ENCODE measurements at places on chromosomes 1 and 21. TPM values are rescaled to one million over a fixed set of nuclear protein-coding genes. Genes with fewer than 3 reads are reported as not detected.
A peak's percentile ranks its signal among the peaks of the same experiment; 100 is the strongest.

- DNase-seq, result no peak
These were observed 56.7 kb upstream of the PALMD start for GRCh38 chr1:99589186-99589636.

DNA sequence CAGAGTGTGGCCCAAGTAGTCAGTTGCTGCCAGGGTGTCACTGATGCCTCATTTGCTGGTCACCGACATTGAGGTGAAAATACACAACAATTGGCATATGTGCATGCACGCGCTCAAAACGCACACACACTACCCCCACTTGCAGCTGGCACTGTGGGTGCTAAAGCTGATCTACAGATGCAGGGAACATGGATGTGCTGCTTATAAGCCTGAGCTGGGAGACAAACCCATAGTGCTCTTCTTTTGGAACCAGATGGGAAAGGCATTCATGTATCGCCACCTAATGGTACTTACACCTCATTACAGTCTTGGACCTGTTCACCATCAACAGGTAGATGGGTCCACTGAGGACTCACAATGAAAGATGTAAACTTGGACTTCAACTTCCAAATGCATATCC lies 70.3 kb upstream of the CAMK1G start:
- DNase-seq, result no peak

DNA sequence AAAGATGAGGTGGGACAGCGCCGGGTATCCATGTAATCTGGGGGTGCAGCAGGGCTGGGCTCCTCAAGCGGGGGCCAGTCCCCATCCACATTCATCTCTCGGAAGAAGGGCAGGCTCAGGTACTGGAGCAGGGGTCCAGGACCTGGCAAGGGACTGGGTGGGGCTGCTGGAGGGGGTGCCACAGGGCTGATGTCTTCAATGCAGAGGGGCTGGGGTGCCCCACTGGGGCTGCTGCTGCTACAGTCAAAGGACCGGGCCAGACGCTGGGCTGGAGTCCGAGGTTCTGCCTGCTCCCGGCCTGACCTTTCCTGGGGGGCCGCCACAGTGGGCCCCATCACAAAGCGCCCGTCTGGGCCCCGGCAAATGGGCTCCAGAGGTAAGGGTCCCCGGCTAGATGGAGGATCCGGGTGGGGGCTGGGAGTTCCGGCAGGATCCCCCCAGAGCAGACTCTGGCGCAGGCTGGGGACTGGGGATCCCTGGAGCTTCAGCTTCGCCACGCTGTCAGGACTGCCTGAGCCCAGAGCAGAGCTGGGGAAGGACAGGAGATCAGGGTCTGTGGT lies 3.3 kb upstream of the TAGLN2 start:
- no peak for DNase-seq

GRCh38 chr1:230609208-230609607 lies 33.1 kb upstream of the COG2 start:
- DNase-seq, result no peak

- DNase-seq, result no peak
These were observed 585.8 kb downstream of the ADGRL2 start for GRCh38 chr1:82386365-82387011.

LRRIQ3 gene
- 1.1 TPM for total RNA-seq

DTL gene
- 92.0 TPM for total RNA-seq

DNA sequence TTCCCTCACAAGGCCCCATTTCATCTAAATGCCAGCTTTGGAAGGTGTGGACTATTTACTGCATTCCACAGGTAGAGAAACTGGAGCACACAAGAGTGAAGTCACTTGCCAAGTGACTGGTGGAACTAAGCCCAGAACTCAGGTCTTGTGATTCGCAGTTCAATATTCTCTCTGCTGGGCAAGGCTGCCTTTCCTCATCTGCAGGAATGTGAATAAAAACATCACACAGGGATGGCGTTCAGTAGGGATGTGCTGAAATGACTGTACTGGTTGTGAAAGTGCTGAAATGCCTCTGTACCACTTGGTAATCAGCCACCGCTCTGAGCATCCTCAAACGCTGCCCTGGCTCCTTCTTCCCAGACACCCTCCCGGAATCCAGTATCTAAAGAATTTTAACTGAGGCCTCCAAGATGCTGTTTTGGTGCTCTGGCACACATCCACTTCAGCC lies 145.6 kb downstream of the HIVEP3 start:
- DNase-seq, result no peak

GRCh38 chr1:225747566-225747965 lies 30.1 kb upstream of the SRP9 start:
- DNase-seq, result no peak

DNA sequence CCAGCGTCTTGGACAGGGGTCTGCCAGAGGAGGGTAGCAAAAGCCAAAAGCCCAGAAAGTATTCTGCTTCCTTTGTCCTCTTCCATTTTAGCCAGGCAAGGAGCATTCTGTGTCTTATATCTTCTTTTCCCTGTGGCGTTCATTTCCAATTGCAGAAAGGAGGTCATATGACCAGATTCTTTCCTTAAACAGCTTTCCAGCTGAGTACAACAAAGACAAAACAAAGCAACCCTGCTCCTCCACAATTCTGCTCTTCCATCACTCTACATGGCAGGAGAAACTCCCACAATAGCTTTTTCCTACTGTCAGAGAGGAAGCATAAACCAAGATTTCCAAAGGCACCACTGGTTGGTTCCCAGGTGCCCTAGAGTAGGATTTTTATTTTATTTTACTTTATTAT lies 19.7 kb downstream of the ENSA start:
- DNase-seq, result no peak

DNA sequence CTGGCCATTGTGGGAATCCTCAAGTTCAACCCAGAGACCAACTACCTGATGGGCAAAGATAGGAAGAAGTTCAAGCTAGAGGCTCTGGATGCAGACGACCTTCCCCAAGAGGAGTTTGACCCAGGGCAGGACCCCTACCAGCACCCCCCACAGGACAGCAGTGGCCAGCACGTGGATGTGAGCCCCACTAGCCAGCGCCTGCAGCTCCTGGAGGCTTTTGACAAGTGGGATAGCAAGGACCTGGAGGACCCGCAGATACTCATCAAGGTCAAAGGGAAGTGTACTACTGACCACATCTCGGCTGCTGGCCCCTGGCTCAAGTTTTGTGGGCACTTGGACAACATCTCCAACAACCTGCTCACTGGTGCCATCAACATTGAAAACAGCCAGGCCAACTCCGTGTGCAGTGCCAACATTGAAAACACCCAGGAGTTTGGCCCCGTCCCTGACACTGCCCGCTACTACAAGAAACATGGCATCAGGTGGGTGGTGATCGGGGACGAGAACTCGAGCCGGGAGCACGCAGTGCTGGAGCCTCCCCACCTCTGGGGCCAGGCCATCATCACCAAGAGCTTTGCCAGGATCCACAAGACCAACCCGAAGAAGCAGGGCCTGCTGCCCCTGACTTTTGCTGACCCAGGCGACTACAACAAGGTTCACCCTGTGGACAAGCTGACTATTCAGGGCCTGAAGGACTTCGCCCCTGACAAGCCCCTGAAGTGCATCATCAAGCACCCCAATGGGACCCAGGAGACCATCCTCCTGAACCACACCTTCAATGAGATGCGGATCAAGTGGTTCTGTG lies 30.6 kb upstream of the GPR137B start:
- DNase-seq, result no peak

DNA sequence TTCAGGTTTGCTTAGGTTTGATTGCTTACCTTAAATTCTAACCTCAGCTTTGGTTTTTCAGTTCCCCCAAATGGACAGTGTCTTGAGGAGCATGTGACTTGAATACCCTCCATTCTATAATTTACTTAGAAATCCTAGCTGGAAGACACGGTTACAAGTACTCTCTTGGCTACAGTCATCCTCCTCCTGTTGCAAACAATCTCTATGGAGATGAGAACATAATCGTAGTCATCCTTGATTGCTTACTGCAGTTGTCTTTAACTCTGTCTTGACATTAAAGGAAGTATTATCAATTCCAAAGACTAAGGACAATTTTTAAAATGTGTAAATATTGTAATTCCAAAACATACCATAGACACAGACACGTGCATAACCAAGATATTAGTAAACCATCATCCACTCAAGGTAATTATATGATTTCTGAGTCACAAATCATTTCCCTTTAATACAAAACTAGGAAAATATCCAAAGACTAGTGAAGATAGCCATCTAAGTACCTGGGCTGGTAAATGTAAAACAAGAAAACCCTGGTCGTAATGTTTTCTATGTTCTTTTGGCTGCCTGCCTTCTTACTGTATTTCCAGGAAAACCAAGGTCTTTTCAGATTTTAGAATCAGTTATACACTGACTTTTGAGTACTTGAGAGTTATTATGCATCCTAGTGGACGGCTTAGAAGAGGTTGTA lies 149.9 kb downstream of the CHRM3 start:
- no peak for DNase-seq

DNA sequence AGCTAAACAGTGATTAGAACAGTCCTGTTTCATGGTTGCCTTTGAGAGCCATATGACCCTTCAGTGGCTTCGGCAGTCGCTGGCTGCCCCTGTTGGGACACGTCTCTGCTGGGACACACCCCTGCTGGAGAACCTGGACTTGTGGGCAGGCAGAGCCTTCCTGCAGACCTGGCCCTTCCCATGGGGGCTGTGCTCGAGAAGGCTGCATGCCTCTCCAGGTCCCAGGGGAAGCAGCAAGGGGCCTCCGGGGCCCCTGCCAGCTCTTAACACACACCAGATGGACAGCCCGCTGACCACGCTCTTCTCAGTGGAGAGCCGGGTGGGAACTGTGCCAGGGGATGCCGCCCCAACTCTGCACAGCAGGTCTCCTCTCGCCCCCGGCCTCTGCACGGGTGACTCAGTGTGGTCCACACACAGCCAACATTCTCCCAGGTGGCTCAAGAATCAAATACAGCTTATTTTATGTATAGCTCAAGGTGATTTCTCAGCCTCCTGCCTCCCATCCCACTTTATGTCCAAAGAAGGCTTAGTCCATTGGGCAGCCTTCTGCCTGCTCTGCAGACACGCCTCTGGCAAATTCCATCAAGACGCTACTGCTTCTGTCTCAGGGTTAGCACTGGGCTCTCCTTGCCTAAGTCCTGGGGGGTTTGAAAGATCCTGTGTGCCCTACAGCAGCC lies 450.8 kb downstream of the KIF26B start:
- DNase-seq, result no peak

DNA sequence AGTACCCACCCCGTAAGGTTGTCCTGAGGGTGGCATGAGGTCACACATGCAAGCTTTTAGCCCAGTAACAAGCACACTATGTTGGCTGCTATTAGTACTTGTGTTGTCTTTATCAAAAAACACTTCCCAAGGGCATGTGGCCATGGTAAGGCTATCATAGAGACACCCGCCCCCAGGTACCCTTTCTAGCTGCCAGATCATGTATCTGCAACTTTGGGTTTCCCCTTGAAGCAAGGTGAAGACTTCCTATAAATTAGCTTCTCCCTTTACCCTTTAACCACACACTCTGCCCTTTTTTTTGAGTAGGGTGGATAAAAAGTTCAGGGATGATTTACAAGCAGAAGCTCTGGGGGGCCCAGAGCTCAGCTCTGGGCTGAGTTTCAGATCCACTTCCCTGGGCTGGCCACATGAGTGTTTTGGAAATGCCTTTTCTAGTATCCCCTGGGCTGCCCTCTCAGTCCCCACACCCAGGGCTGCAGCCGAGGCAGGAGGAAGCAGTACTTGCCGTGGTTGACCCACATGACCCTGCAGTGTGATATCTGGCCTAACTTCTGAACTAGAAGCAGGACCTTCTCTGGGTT lies 2.0 kb downstream of the ZDHHC18 start:
- DNase-seq, result peak; percentile 70

- no peak for DNase-seq
These were observed 49.8 kb upstream of the SCAF4 start for GRCh38 chr21:31781737-31782136.

DNA sequence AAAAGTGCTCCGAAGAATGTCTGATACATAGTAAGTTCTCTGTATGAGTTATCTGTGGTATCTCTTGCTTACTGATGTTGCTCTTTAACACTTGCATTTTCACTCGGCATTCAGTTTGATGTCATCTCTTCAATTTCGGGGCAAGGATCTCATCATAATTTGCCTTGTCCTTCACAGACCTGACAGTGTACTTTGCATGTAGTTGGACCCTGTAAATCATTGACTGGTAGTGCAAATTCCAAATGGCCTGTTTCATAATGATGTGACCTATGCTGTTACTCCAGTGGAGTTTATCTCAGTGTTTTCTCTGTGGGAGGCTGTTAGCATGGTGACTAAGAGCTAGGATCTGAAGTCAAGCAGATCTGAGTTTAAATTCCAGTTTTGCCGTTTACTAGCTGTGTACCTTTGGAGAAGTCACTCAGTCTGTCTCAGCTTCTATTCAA lies 34.2 kb upstream of the ABCD3 start:
- DNase-seq, result no peak

DNA sequence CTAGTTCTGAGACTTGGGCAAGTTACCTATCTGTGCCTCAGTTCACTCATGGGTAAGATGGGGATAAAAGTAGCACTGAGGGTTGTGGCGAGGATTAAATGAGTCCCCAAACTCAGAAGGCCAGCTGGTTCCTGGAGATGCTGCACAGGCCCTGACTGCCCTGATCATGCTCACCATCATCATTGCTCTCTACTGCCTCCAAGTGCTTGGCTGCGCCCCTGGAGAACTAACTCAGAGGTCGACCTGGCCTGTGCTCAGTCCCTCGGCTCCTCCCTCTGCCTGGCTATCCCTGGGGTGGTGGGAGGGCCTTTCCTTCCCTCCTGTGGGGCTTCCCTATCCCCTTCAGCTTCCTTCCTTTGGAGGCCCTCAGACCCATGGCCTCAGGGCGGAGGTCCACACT lies 5.6 kb downstream of the SLC5A9 start:
- no peak for DNase-seq

DNA sequence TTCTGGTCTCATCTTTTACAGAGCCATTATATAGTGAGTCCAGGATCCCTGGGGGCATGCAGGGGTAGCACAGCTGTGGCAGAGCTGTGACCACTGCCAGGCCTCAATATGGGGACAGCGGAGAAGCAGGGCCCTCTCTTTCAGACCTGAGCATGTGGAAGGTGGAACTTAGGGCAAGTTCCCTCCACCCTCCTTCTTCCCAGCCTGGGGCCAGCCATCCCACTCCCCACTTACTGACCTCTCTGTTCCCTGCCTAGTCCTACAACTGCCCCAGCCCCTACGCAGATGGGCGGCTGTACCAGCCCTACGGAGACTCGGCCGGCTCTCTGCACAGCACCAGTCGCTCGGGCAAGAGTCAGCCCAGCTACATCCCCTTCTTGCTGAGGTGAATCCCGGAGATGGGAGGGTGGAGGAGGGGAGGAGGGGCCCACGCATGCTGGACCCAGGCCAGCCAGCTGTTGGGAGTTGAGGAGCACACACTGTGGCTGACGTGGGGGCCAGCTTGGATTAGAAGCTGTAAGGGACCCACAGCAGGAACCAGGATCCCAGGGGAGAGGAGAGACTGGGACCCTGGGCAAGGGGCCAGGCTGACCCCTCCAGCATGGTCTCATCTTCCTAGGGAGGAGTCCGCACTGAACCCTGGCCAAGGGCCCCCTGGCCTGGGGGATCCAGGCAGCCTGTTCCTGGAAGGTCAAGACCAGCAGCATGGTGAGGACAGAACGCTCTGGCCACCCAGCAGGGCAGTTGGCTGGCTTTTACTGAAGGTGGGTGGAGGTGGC lies 10.7 kb downstream of the PSRC1 start:
- no peak for DNase-seq
